Esophagus (tissue), 2 donors: ENCODE measurements at places on chromosomes 2 and 18. TPM values are rescaled to one million over a fixed set of nuclear protein-coding genes. Genes with fewer than 3 reads are reported as not detected.

The ITPRIPL1 gene
- 1.4 TPM for polyA plus RNA-seq

The DUSP11 gene
- polyA plus RNA-seq, result 27.0 TPM

The ARHGAP25 gene
- 3.4 TPM for polyA plus RNA-seq

The CDK5R2 gene
- not detected for polyA plus RNA-seq

The SERPINB7 gene
- polyA plus RNA-seq, result 0.94 TPM

The CAPN13 gene
- 0.41 TPM for polyA plus RNA-seq

The SGPP2 gene
- 5.5 TPM for polyA plus RNA-seq

The SCN9A gene
- 0.10 TPM for polyA plus RNA-seq

The RESP18 gene
- not detected for polyA plus RNA-seq

The LTBP1 gene
- polyA plus RNA-seq, result 4.3 TPM

The STPG4 gene
- polyA plus RNA-seq, result not detected

The NDC80 gene
- polyA plus RNA-seq, result 7.3 TPM

The TLX2 gene
- 0.01 TPM for polyA plus RNA-seq

The FLACC1 gene
- 0.59 TPM for polyA plus RNA-seq

The COBLL1 gene
- polyA plus RNA-seq, result 27.9 TPM

The ANKRD53 gene
- 1.0 TPM for polyA plus RNA-seq

The OXER1 gene
- 0.48 TPM for polyA plus RNA-seq

The TUBB8B gene
- 0.82 TPM for polyA plus RNA-seq

The ABCG5 gene
- 0.01 TPM for polyA plus RNA-seq

The PTPRM gene
- 10.4 TPM for polyA plus RNA-seq

The CLIP4 gene
- 12.4 TPM for polyA plus RNA-seq

The INPP5D gene
- 5.6 TPM for polyA plus RNA-seq

The XDH gene
- polyA plus RNA-seq, result 4.0 TPM

The CSRNP3 gene
- polyA plus RNA-seq, result 0.38 TPM

The GEN1 gene
- 3.3 TPM for polyA plus RNA-seq

The AMER3 gene
- polyA plus RNA-seq, result not detected

The NT5C1B gene
- polyA plus RNA-seq, result not detected

The SERPINB3 gene
- 870 TPM for polyA plus RNA-seq

The TMEM87B gene
- polyA plus RNA-seq, result 10.1 TPM

The CDH20 gene
- polyA plus RNA-seq, result 0.21 TPM

The ZSWIM2 gene
- not detected for polyA plus RNA-seq

The WDFY1 gene
- polyA plus RNA-seq, result 8.7 TPM

The UPP2 gene
- polyA plus RNA-seq, result not detected
